ENCODE measurements at places on chromosomes 6 and 20. TPM values are rescaled to one million over a fixed set of nuclear protein-coding genes. Genes with fewer than 3 reads are reported as not detected.

Gene VGLL2
- total RNA-seq: 60.2 TPM

Gene ORC3
- 24.7 TPM for total RNA-seq

Gene UBE2C
- total RNA-seq: 0.42 TPM

Gene ROS1
- not detected for total RNA-seq

Gene CYP24A1
- not detected for total RNA-seq

Gene TOP1
- 22.2 TPM for total RNA-seq

Gene OR12D3
- total RNA-seq: not detected

Gene ESR1
- total RNA-seq: 2.8 TPM
